ENCODE measurements at places on chromosomes 2 and 18. TPM values are rescaled to one million over a fixed set of nuclear protein-coding genes. Genes with fewer than 3 reads are reported as not detected.

The CIB4 gene
- total RNA-seq = not detected

The HRH4 gene
- total RNA-seq = 0.15 TPM

The HNMT gene
- total RNA-seq = 46.2 TPM

The ALPI gene
- total RNA-seq = not detected

- DNase-seq = no peak
Measured at GRCh38 chr18:64474255-64474654, 325.4 kb upstream of the LINC00305 start.

DNA sequence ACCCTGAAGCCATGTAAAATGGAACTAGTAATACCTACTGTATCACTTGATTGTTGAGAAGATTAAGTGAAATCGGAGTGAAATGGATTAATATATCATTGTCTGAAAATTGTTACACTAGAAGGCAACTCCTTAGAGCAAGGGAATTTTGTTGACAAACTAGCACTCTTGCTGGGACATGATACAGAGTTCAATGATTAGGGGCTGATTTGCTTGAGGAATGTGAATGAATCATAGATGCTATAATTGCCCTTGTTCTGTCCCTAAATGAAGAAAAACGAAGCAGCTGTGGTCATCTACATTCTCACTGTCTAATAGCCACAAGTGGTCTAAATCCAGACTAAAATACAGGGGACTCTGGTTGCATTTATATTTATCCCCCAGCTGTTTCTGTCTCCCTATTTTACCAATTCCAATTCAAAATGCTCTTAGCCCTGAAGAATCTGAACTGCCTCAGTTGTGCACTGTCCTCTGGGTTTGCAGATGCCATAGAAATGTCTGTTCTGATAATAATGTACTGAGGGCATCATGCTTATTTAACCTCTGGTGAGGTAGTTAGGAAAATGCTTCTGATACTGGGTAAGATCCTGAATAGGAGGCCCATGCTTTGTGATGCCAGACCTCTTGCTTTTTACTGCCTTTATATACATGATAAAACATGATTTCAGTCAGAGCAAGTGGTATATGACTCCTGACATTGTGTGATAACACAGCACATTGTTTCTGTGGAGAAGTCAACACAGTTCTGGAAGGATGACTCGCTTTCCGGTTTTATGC lies 382.1 kb downstream of the NRXN1 start:
- no peak for DNase-seq

GRCh38 chr2:127551221-127551930 lies 15.9 kb downstream of the MYO7B start:
- no peak for DNase-seq

GRCh38 chr2:234357666-234358065 lies 139.2 kb downstream of the ARL4C start:
- no peak for DNase-seq

- no peak for DNase-seq
Measured at GRCh38 chr2:195937176-195937575, 131.5 kb downstream of the DNAH7 start.

- DNase-seq = no peak
Measured at GRCh38 chr2:88585969-88586368, 41.3 kb downstream of the EIF2AK3 start.
